H7 (cell line): ENCODE measurements at places on chromosomes 11 and 22. TPM values are rescaled to one million over a fixed set of nuclear protein-coding genes. Genes with fewer than 3 reads are reported as not detected.

ZNF195 gene
- total RNA-seq, result 47.0 and 48.9 TPM in 2 replicates

CYP2D6 gene
- total RNA-seq, result 1.0 and 1.4 TPM in 2 replicates

JHY gene
- total RNA-seq, result 1.4 and 2.4 TPM in 2 replicates

F2 gene
- 0.33 TPM in 1 of 2 replicates, not detected in the other for total RNA-seq

COX8A gene
- 836 and 1,175 TPM in 2 replicates for total RNA-seq

MYOD1 gene
- total RNA-seq, result not detected in 2 replicates

PDGFD gene
- 2.4 and 4.0 TPM in 2 replicates for total RNA-seq
